Skeletal muscle cell (primary cell): ENCODE measurements at places on chromosomes 7 and 10.

DNA sequence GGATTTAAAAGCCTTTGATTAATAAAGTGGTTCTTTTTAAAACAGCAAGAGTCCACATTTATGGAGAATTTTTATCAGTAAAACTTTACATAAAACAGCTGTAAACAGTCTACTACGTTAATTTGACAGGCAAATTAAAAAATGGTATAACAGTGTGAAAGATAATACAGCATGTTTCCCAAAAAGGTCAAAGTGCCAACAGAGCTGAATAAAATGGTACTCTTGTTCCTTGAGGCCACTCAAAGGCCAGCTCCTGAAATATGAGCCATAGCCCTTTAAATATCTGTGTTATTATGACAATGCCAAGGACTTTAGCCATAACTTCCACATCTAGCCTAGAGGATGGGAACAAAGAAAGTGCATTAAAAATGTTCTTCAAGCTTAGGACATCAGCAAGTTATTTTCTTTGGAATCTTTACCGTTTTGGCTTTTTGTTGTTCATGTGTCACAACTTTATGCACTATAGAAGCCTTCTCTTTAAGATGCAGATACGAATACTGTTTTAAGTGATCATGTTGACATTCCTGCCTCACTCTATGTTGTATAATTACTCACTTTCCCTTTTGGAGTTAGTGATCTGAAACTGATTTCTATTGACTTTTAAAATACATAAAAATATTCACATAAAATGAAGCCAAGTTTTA lies 165.6 kb downstream of the RNLS start:
- no peak for DNase-seq

- no peak for DNase-seq
Observed at GRCh38 chr10:34116220-34116641, 698.9 kb downstream of the PARD3 start.

DNA sequence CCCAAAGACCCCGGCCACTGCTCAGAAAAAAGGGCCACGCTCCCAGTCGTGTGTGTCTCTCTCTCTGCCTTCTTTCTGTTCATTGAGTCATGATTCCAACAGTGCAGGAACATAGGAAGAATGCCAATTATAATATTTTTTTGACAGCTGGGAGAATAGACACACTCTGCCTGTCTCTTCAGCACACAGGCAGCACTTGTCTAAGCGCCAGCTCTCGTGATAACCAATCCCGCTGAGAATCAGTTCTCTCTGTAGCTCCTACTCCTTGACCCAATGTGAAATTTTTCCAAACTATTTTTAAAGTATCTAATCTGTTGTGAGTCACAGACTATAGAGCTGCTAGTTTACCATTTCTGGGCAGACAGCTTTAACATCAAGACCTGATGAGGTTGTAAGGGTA lies 145.7 kb upstream of the RHEB start:
- peak; percentile 89 for DNase-seq

DNA sequence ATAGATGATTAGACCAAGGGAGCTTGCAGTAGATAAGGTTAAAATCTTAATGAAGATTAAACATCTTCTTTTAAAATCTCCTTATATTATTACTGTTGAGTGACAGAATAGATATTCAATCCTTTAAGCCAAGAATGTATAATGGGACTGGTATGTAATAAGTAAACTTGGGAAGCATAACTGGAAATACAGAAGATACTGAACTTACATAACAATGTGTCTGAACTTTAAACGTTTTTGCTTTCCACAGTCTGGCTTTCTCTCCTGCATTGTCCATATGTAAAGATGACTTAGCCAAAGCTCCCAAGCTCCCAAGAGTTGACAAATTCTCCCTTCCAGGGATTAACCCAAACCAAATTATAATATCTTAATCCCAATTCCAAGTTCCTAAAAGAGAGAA lies 129.8 kb downstream of the KCND2 start:
- DNase-seq, result no peak

DNA sequence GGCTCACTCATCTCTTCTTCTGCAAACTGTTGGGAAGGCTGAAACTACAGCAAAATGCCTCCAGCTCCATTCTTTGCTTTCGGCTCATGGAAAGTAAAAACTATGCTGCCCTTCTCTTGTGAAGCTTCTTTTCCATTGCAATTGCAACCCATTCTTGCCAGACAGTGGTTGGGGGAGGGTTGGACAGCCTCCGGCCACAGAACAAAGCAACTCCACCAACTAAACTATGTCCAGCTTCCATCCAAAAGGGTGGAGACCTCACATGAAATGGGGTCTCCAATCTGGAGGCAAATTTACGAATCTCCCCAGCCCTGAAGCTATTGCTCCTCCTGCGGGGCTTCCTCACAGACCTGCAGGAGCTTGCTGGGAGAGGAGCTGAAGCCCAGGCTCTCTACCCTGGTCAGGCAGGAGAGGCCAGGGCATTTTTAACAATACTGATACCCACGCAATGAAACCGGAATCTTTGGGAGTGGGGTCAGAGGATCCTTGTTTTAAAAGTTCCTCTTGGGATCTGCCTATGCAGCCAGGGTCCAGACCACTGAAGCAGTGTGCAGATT lies 549 bp downstream of the GPNMB start:
- no peak for DNase-seq

DNA sequence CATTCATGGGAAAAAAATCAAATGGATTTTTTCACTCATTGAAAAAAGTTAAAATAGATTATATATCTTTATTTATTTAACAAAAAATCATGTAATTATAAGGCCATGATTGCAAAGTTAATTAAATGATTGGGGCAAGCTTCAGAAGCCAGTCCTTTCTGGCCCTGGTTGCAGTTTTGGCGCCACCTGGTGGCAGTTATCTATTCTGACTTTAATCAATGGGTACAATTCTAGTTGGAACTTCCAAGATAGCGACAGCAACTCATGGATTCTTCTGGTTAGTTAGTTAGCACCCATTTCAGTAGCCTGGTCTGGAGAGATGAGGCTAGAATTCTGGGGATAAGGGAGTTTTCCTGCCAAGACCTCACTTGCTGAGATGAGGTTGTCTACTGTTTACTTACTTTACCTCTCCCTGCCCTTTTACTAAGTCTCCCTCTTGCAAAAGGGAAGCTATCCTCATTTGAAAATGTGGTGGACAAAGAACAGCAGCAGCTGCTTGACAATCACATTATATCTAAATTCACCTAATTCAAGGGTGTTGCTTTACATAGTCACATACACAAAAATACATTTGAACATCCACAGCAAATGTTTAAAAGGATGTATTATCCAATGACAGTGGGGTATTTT lies 42.3 kb downstream of the NOC3L start:
- no peak for DNase-seq

DNA sequence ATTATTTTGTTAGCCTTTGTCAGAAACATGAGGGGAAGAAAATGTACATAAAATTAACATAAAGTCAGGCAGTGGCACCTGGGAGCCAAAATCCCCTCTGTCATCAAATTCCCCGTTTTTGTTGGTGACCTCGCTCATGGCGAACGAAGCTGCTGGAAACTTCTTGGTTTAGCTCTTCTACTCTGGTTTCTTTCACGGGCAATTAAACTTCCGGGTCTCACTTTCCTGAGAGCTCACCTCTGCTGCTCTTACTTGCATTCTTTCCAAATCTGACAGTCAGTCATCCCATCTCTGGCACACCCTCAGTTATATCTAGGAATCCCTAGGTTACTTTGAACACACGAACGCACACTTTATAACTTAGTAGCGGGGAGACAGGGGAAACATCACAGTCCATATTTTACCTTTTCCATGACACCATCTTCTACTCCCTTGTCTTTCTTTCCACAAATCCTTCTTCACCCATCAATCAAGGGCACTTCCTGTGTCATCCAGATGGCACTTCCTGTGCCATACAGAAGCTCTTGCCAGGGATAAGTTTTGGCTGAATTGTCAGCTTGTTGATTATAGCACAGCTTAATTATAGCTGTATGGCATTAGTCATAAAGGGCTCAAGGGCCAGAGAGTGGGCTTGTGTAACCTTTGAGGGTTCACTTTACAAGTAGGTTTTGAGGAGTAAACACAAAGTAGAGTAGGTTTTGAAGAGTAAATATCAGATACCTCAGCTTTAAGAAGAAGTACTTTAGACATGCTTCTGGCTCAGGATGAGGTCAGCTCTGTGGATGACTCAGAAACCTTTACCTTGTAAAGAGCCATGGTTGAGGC lies 105.1 kb downstream of the GATA3 start:
- DNase-seq, result no peak

DNA sequence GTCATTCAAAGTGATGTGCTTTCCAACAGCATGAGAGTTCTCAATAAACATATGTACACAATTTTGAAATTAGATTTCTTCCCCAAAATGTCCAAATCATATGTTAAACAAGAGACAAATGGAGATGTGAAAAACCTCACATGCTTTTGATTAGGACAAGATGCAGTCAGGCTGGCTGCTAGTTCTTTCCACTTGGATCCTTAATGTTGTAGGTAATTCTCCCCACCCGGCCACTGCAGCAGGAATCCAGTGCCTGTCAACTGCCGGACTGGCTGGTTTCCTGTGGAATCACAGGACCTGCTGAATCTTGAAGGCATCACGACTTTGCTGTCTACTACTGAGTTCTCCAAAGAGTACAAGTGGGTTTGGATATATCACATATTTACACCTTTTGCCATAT lies 138.6 kb upstream of the AKR1E2 start:
- DNase-seq, result no peak

DNA sequence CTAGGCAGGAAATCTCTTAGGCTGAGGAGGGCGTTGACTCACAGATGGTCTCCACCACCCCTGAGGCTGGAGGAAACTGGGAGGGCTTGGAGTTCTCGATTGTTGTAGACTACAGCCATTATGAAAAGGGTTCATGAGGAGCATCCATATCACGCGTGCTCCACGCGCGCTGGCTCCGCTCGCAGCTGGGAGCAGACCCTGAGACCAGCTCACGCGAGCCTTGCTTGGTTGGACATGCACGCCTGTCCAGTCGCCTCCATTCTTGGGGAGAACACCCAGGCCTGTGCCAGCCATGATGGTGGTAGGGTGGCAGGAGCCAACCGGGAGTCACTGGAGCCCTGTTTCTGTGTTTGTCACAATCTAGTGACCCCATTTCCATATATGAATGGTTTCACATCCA lies 139.1 kb downstream of the TCERG1L start:
- DNase-seq, result no peak

DNA sequence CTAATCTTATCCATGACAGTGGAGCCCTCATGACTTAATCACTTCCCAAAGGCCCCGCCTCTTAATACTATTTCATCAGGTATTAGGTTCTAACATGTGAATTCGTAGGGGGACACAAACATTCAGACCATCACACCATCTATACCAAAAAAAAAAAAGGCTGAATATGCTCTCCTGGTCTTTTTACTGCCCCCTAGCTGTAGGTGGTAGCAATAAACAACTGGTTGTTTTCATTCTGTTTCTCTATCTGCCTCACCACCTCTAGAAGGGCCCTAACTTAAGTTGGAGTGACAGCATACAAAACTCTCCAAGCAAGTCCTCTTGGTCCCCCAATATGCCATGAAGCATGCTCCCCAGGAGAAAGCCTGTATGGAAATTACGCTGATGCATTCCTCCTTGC lies 94.1 kb downstream of the GRM8 start:
- no peak for DNase-seq

DNA sequence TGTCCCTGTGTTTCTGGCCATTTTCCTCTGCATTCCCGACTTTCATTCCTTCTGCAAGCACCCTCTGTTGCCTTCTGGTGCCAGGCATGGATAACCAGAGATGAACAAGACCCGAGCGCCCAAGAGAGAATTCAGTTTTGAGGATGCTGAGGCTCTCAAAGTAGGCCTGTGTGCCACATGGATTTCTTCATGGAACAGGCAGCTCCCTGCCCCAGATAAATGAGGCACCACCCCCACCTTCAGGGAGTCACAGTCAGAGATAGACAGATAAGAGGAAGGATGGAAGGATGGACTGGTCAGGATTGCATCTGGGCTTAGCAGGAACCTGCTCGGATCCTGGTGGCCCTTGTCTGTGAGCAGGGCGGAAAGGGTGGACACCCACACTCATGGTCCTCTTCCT lies 49.4 kb downstream of the ADCYAP1R1 start:
- DNase-seq, result no peak

- no peak for DNase-seq
Observed at GRCh38 chr7:115005251-115005650, 83.4 kb downstream of the MDFIC start.

DNA sequence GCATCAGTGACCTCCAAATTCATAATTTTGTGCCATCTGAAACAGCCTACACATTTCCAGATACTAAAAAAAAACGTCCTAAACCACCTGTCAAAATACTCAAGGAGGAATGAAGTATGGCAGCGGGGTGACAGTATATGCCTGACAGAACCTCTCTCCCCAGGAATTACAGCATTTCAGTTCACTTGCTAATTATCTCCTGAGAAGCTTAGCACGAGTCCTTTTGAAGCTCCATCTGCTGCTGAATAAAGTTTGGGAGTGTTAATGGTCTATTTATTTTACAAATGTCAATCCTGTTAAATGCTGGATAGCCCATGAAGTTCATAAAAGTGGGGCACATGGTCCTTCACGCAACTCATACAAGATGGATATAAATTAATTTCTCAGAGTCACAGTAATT lies 29.4 kb upstream of the ANLN start:
- no peak for DNase-seq

DNA sequence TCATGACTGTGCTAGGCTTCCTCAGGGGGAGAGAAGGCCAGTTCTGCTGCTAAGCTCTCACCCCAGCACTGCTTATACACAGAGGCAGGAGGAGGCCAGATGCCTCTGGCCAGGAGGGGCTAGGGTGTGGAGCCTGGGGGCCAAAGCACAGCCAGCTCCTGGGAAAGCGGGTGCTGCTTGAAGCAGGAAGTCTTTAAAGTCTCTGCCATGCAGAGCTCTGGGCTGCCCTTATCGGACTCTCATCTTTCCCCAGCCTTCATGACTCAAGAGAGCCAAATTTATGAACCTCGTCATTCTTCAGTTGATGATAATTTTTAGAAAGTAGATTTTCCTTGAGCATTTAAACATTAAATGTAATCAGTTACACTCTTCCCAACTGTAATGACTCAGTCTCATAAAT lies 11.2 kb upstream of the TSPAN14 start:
- no peak for DNase-seq

- DNase-seq, result no peak
Observed at GRCh38 chr10:117955176-117955575, 91.6 kb downstream of the RAB11FIP2 start.

DNA sequence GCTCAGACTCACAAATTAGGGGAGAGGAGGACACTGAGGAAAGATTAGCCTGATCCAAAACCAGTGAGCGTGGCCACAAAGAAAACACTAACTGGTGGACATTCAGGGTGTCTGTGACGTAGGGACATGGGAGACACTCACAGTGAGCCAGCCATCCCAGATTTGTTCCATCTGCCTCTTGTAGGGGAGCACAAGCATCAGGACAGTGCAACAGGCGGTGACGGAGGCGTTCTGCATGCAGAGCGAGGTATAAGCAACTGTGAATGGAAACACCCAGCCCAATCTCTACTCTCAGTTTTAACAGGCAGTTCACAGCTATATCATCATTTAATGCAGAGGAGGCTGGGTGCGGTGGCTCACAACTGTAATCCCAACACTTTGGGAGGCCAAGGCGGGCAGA lies 52.8 kb upstream of the TOMM7 start:
- DNase-seq, result no peak

- DNase-seq, result no peak
Observed at GRCh38 chr7:29297194-29297890, 102.8 kb downstream of the CHN2 start.
